Central memory CD4-positive, alpha-beta T cell (primary cell): ENCODE measurements at places on chromosomes 2 and 18.
A peak's percentile ranks its signal among the peaks of the same experiment; 100 is the strongest.

DNA sequence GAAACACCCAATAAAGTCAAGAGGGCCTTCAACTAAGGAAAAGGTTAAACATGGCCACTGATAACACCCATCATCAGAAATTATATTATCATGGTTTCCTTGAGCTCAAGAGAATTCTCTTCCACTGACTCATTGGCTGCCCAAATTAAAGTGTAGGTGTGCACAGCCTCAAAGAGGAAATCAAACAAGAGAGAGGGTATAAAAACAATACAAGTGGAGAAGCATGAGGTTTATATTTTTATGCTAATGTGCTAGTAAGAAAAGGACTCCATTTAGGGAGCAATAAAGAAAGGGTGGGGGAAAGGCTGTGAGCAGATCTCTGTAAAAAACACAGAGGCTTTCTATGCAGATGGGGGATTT, 168.8 kb upstream of the VRK2 start:
- no peak for DNase-seq

- DNase-seq, result no peak
Measured at GRCh38 chr2:178905261-178905660, 98.0 kb upstream of the TTN start.

DNA sequence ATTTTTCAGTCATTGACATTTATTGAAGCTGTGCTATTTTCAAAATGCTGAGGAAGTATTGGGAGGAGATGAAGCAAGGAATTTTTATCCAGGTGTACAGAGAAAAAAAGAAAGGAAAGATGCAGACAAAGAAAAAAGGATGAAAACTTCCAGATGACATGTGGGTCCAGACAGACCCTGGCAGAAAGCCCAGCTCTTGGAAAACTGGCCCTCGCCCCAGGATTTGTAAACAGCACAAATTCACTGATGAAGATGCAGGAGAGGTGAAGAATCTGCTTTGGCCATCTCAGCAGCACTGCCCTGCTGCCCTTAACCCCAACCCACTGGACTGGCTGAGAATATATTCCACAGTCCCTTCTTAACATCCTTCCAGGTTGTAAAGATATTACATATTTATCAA, 12.5 kb downstream of the TACR1 start:
- DNase-seq, result no peak

- no peak for DNase-seq
Measured at GRCh38 chr2:110864176-110864575, 131.8 kb downstream of the ACOXL start.

- no peak for DNase-seq
Measured at GRCh38 chr18:37334631-37335408, 230.8 kb downstream of the CELF4 start.

DNA sequence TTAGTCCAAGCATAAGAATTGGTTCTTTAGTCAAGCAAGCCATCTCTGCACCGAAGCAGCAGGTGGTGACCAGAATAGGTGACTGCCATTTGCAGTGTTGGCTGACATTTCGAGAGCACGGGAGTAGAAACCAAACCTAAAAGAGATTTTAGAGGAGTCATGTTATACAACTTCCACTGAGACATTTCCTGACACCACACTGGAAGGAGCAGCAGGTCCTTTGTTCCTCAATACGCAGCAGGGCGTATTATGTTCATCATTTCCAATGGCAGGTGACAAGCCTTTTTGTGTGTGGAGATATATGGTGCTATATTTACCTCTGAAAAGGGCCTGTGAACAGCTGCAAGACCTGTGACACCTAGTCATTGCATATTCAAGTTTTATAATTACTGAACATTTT, 418.8 kb upstream of the NETO1 start:
- no peak for DNase-seq

- DNase-seq, result no peak
Measured at GRCh38 chr2:161159456-161160225, 587 bp upstream of the TANK start.

GRCh38 chr2:120899771-120900170, 164.1 kb downstream of the GLI2 start:
- no peak for DNase-seq

DNA sequence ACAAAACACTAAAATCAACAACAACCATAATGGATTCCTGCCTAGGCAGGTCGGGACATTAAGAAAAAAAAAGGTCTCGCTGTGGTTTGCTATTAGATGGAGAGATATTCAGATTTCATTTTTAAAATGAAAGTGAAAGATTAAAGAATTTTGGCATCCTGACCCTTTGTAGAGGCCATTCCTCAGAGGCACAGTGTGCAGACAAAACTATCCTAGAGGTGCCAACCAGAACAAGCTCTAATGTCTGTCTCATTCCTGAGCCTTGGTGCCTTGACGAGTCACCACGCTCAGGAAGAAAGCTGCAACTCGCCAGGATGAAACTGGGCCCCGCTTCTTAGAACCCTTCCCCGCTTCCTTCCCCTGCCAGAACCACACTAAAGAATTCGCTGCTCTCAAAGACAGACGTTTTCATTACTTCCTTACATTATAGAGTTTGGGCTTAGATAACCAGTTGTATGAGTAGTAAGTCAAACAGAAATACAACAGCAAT, 156.0 kb downstream of the TGIF1 start:
- peak; percentile 62 for DNase-seq

DNA sequence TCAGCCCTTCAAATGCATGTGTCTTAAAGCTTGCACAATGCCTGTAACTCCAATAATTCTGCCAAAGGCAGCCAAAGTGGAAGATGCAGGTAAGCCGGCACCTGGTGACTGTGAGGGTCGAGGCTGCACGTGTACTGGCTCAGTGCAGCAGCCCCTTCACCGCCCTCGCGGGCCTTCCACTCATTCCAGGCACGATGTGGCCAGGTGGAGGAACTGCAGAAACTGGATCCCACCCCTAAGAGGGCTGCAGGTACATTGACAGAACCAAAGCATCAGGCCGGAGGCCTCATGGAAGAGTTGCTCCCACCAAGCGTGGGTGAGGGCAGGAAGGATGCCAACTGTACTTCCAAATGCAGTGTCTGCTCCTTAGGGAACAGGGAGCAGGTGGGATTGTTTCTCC, 253.4 kb downstream of the HDAC4 start:
- DNase-seq, result no peak

DNA sequence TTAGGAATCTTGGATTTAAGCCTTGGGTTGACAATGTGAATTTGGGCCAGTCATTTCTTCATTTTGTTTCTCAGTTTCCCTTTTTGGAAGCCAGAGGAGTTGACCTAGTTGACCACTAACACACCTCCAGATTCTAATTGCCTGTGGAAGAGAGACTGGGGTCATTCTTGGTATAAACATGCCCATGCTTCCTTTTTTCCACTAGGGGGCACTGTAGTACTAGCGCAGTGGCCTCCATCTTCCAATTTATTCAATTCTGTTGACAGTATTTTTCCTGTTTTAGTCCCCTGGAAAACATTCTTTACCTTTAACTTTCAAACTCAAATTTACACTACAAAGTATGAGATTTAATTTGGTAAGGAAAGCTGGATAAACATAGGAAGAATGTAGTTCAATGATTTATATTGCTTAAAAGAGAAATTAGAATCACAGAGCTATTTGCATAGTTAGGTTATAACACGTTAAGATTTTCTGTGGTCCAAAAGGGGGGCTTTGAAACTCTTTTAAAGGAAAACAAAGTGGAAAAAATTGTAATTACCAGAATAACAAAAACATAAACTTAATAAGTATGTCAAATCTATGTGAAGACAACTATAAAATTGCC, 57.5 kb upstream of the AGPS start:
- peak; percentile 52 for DNase-seq

DNA sequence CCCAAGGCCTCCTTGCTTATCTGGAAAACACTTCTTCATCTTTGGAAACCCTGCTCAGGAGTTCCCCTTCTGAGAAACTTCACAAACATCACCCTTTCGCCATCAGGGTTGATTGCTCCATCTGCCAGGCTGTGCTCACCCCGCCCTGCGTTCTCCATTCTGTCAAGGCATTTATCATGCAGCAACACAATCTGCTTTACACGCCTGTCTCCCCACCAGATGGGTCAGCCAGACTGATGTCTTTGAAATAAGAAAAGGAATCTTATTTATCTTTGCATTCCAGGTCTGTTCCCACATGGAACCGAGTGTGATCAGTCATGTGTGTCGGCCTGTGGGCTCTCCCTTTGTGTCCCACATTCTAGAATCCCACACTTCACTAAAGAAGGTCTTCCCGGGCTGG, 110.0 kb upstream of the ARL4C start:
- DNase-seq, result no peak

- DNase-seq, result no peak
Measured at GRCh38 chr2:68190991-68191731, 33.5 kb downstream of the PNO1 start.

DNA sequence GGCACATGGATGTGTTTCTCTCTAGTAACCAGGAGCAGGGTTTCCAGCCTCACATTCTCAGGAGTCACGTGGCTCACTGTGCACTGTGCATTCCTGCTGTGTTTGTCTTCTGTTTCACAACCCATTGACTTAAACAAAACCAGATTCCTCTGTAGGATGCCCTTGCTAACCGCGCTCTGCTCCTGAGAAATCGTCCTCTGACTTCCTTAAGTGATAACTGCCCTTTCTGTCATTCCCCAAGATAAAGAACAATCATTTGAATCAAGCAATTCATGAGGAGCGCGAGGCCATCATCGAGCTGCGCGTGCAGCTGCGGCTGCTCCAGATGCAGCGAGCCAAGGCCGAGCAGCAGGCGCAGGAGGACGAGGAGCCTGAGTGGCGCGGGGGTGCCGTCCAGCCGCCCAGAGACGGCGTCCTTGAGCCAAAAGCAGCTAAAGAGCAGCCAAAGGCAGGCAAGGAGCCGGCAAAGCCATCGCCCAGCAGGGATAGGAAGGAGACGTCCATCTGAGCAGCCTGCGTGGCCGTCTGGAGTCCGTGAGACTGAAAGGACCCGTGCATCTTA, 60.2 kb downstream of the RALBP1 start:
- no peak for DNase-seq

- DNase-seq, result no peak
Measured at GRCh38 chr2:4012197-4012596, 308.8 kb downstream of the DCDC2C start.

DNA sequence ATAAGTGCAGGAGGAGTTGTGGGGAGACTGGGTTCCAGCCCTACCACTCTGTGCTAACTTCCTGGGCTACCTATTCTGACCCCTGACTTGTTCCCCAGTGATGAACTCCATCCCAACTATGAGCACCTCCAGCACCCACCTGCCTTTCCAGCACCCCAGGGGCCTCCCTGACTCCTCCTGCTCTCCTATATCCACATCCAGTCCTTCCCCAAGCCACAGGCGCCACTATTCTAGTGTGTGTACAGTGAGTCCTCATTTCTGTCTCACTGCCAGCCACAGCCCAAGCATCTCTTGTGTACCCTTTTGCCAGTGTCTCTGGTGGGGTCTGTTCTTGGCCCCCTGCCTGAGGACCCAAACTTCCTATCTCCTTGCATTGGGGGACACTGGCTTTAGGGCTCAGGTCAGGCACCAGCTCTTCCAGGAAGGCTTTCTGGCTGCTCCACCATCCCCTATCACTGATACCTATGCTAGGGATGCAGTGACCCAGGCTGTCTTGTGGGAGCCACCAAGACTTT, 145.2 kb downstream of the INHBB start:
- no peak for DNase-seq

GRCh38 chr2:40556739-40557138, 104.8 kb upstream of the SLC8A1 start:
- no peak for DNase-seq

DNA sequence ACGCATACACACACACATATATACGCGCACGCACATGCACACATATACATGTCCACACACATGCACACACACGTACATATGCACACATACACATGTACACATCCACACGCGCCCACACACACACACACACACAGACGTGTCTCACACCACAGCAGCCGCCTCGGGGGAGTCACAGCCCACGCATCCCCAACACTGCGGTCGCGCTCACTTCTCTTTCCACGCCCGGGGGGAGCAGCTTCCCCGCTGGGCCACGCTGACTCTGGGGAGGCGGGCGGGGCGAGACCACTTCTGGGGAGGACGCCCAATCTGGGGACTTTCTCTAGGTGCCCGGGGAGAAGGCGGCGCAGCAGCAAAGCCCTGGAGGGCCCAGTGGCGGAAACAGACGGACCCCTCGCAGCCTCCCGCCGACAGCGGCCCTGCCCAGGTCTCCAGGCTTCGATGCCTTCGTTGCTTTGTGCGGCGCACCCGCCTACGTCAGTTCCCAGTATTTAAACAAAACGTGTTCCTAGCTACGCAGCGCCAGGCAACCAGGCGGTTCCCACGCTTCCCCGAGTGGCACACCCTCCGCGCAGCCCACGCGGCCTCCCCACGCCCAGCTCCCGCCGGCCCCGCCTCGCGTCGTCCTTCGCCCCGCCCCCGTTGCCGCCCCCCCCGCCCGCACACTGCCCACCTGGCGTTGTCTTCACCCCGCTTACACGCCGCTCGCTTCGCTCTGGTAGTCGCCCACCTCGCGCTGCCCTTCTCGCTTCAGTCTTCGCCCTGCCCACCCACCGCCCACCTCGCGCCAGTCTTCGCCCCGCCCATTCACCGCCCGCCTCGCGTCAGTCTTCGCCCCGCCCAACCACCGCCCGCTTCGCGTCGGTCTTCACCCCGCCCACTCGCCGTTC, 810 bp upstream of the RBFA start:
- peak; percentile 85 for DNase-seq

- DNase-seq, result no peak
Measured at GRCh38 chr2:133644846-133645245, 76.6 kb upstream of the NCKAP5 start.

- no peak for DNase-seq
Measured at GRCh38 chr2:207812726-207813080, 43.0 kb upstream of the FZD5 start.

- DNase-seq, result no peak
Measured at GRCh38 chr2:30444273-30444672, 2.8 kb upstream of the LCLAT1 start.

- no peak for DNase-seq
Measured at GRCh38 chr2:66897181-66897580, 462.3 kb downstream of the MEIS1 start.

DNA sequence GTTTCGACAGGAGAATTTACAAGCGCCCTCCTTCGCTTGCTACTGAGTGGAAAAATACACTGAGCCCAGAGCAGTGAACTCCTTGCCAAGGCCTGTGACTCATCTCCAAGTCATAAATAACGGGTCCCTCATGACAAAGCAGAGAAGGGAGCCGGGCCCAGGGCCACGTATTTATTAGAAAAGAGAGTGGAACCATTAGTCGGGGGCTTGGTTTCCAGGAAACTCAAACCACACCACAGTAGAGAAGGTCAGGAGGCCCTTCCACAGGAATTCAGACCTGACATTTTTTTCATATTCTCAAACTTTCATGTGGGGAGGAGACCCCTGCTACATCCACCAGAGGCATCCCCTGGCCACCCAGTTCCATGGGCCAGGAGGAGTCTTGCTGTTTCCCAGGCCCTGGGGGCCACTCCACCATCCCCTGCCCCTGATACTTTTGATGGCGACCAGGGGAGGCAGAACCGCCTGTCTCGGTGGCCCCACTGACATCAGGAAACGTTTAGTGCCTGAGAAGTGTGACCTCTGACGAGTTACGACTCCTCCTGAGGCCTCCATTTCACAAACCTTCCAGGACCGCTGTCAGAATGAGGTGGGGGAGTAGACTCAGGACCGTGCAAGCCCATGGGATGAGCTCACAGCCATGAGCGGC, 289.7 kb downstream of the DYSF start:
- no peak for DNase-seq
